Muscle of leg (tissue), 16 donors: ENCODE measurements at places on chromosomes 2 and 18. TPM values are rescaled to one million over a fixed set of nuclear protein-coding genes. Genes with fewer than 3 reads are reported as not detected.
A peak's percentile ranks its signal among the peaks of the same experiment; 100 is the strongest.

Gene LRRC30
- polyA plus RNA-seq: 5.8 TPM

GRCh38 chr2:114472246-114472645 is 29.8 kb downstream of the DPP10 start:
- no peak overlapping the region for H3K27ac ChIP-seq
- H3K4me3 ChIP-seq: no peak overlapping the region
- DNase-seq: peak; percentile 49

DNA sequence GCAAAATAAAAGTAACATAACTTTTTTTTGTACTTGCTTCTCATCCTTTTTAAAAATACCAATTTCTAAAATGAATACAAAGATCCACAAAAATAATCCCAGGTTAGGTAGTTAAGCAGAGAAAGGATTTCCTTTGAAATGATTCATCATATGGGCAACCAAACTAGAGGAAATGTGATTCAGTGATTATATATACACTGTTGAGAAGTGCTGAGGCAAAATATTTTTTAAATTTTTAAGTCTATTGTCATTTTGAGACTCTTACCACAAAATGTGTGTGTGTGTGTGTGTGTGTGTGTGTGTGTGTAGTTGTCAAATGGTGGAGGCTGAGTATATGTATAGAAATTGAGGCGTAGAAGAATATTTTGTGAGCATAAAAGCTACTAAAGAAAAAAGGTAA is 1075.3 kb downstream of the LRP1B start:
- H3K27ac ChIP-seq: no peak overlapping the region
- H3K36me3 ChIP-seq: no peaks in the 10 kb centered on the region
- no peaks in the 10 kb centered on the region for H3K4me1 ChIP-seq
- no peak overlapping the region for H3K4me3 ChIP-seq
- no peaks in the 10 kb centered on the region for H3K27me3 ChIP-seq

DNA sequence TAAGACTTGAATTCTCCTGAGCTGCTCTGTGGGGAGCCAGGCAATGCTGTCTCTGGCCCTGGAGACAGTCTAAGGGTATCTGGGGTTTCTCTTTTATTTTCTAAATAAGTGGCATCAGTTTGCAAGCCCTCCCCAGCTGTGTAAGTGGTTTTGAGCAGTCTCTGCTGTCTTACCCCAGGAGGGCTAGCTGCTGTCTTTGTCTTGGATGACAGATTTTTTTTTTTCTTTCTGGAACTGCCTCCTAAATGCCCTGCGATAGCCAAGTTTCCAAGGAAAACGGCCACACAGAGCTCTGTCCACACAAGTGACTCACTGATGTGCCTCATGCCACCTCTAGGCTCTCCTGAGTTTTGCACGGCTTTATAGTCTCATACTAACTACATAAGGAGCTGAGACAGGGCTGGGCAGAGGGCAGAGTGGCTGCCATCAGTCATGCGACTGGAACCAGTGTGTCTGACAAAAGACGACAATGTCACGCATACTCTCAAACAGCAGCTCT is 37.2 kb upstream of the THOC1 start:
- H3K36me3 ChIP-seq: no peaks in the 10 kb centered on the region
- no peaks in the 10 kb centered on the region for H3K4me1 ChIP-seq
- no peak for DNase-seq
- H3K4me3 ChIP-seq: no peak overlapping the region
- H3K27me3 ChIP-seq: peaks cover 3% of the 10 kb centered on the region

- H3K4me3 ChIP-seq: no peak overlapping the region
- no peaks in the 10 kb centered on the region for H3K27me3 ChIP-seq
- H3K27ac ChIP-seq: peak overlapping the region; percentile 79
- peaks cover 22% of the 10 kb centered on the region for H3K36me3 ChIP-seq
Observed at GRCh38 chr18:331221-331821, 63.5 kb upstream of the THOC1 start.

GRCh38 chr2:37337620-37338280 is 6.7 kb upstream of the QPCT start:
- H3K4me3 ChIP-seq: no peak overlapping the region
- peaks cover 2% of the 10 kb centered on the region for H3K27me3 ChIP-seq
- no peaks in the 10 kb centered on the region for H3K36me3 ChIP-seq

- no peak for DNase-seq
- no peaks in the 10 kb centered on the region for H3K4me1 ChIP-seq
- H3K27me3 ChIP-seq: no peaks in the 10 kb centered on the region
- no peak overlapping the region for H3K4me3 ChIP-seq
- no peak overlapping the region for H3K27ac ChIP-seq
- no peaks in the 10 kb centered on the region for H3K36me3 ChIP-seq
Observed at GRCh38 chr2:8624855-8625398, 56.9 kb upstream of the ID2 start.

Gene DAW1
- not detected for polyA plus RNA-seq

- H3K4me1 ChIP-seq: no peaks in the 10 kb centered on the region
- no peaks in the 10 kb centered on the region for H3K36me3 ChIP-seq
- DNase-seq: no peak
Observed at GRCh38 chr2:113407446-113408099, 29.9 kb upstream of the ZNG1B start.

- no peaks in the 10 kb centered on the region for H3K27me3 ChIP-seq
- H3K36me3 ChIP-seq: no peaks in the 10 kb centered on the region
- no peak overlapping the region for H3K4me3 ChIP-seq
- DNase-seq: peak; percentile 25
- peaks cover 10% of the 10 kb centered on the region for H3K4me1 ChIP-seq
- H3K27ac ChIP-seq: no peak overlapping the region
Observed at GRCh38 chr2:167190053-167190452, 301.8 kb downstream of the XIRP2 start.

DNA sequence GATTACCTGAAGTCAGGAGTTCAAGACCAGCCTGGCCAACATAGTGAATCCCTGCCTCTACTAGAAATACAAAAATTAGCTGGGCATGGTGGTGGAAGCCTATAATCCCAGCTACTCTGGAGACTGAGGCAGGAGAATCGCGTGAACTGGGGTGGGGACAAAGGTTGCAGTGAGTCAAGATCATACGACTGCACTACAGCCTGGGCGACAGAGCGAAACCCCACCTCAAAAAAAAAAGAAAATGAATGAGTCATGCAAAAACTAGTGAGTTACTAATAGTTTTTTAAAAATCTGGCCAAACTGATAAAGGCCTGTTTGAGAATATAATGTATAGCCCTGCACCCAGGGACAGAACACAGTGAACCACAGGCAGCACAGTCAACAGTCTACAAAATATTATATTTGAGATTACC is 17.5 kb downstream of the AFG3L2 start:
- no peaks in the 10 kb centered on the region for H3K27me3 ChIP-seq
- H3K36me3 ChIP-seq: peaks cover 69% of the 10 kb centered on the region
- no peaks in the 10 kb centered on the region for H3K4me1 ChIP-seq
- no peak overlapping the region for H3K27ac ChIP-seq

Gene ANTXR1
- polyA plus RNA-seq: 187 TPM

Gene PSTPIP2
- 2.1 TPM for polyA plus RNA-seq

DNA sequence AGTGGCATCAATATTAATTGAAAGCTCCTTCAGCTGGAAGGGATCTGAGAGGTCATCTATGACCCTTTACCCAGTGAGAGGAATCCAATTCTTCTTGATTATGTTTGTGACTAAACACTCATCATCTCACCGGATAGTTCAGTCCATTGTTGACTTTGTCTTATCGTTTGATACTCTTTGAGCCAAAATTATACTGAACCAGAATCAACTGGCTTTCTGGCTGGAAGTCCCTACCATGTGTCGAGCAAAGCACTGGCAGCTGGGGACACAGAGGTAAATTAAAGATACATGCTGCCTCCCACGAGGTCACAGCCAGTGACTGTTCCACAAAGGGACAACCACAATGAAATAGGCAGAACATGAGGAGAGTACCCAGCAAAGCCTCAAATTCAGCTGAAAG is 91.4 kb upstream of the FHL2 start:
- peaks cover 14% of the 10 kb centered on the region for H3K4me1 ChIP-seq
- no peaks in the 10 kb centered on the region for H3K36me3 ChIP-seq
- H3K27ac ChIP-seq: no peak overlapping the region
- H3K4me3 ChIP-seq: no peak overlapping the region
- no peaks in the 10 kb centered on the region for H3K27me3 ChIP-seq

Gene LYG2
- polyA plus RNA-seq: not detected

GRCh38 chr18:61209801-61210200 is 123.4 kb upstream of the CDH20 start:
- H3K36me3 ChIP-seq: no peaks in the 10 kb centered on the region
- no peaks in the 10 kb centered on the region for H3K27me3 ChIP-seq
- no peak overlapping the region for H3K27ac ChIP-seq
- DNase-seq: peak; percentile 86
